ENCODE measurements at places on chromosomes 4 and X.

- no peak for DNase-seq
Observed at GRCh38 chr4:3874028-3874415, 107.8 kb downstream of the ADRA2C start.

DNA sequence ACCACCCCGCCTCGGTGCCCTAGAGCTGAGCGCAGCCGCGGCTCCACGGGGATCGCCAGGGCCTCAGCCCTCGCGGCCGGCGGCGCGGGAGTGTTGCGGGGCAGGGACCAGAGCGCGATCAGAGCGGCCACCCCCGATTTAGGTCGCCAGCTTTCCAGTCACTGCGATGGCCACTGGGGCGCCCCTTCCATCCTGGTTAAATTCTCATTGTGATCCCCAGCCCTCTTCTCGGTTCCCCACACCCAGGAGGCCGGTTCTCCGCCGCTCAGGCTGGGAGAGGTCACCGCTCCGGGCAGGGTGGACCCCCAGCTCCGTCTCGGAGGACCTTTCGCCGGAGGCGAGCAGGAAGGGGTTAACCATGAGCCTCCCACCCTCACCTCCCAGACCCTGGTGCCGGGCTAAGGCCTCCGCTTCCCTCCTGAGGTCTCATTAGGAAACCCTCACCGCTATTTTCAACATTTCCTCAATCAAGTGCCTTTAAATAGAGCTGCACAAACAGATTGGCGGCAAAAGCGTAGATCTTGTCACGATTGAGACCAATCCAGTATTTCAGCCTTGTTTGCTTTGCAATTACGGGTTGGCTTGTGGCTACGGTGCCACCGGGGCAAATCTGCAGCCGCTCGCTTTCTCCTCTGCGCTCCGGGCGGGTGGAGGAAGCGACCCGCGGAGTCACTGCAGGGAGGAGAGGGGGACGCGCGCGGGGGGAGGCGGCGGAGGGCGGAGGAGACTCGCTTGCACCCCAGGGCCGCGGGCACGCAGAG is 8.3 kb upstream of the HAND2 start:
- DNase-seq = no peak

GRCh38 chrX:151702026-151702714 is 6.9 kb downstream of the PRRG3 start:
- no peak for DNase-seq

DNA sequence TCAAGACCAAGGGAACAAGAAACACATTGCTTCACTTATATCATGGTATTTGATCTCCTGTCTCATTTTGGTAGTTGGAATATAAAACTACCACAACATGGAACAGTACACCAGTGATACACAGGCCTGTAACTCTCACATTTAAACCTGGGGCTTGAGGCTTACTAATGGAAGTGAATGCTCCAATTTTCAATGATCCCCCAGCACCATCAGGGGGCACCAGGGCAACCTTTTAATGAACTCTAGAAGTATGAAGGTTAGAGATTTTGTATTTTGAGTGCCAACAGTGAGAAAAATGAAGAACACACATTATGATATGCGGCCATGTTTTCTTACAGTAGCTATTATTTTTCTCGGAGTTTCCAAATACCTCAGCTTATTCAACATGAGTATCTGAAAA is 50.7 kb downstream of the C4orf33 start:
- no peak for DNase-seq
